ENCODE measurements at places on chromosomes 13 and 19. TPM values are rescaled to one million over a fixed set of nuclear protein-coding genes. Genes with fewer than 3 reads are reported as not detected.

PSG5 gene
- total RNA-seq: 0.63 TPM

SOX1 gene
- total RNA-seq: not detected

PLEKHG2 gene
- 78.8 TPM for total RNA-seq

LGALS7 gene
- total RNA-seq: not detected

ACER1 gene
- not detected for total RNA-seq

FGF22 gene
- total RNA-seq: 0.64 TPM

Data from A549 treated with GW870086 at 1 μM for 4 hours (cell line).